GM23248 (cell line): ENCODE measurements at places on chromosomes 2 and 18. TPM values are rescaled to one million over a fixed set of nuclear protein-coding genes. Genes with fewer than 3 reads are reported as not detected.

- no peak overlapping the region for H3K27ac ChIP-seq
- H3K27me3 ChIP-seq: no peaks in the 10 kb centered on the region; the same call in 1 of the 2 replicates
- H3K4me1 ChIP-seq: no peaks in the 10 kb centered on the region
- H3K4me3 ChIP-seq: no peak overlapping the region
- DNase-seq: no peak
These were observed 1523.7 kb upstream of the PIK3C3 start for GRCh38 chr18:40431071-40431985.

GRCh38 chr18:79944126-79944731, 7.2 kb downstream of the SLC66A2 start:
- H3K27me3 ChIP-seq: no peaks in the 10 kb centered on the region
- no peak overlapping the region for H3K4me3 ChIP-seq
- no peak overlapping the region for H3K27ac ChIP-seq
- 0 out of 2 replicates have a peak, but pooled peaks cover under 1% of the 10 kb centered on the region for H3K36me3 ChIP-seq
- peaks cover 6% of the 10 kb centered on the region; the same call in 1 of the 2 replicates for H3K4me1 ChIP-seq

Gene FTCDNL1
- 0.13 and 0.65 TPM in 2 replicates for total RNA-seq

Gene FAM124B
- total RNA-seq: not detected in 2 replicates

Gene DSG1
- total RNA-seq: not detected in 2 replicates
